OCI-LY7 (cell line): ENCODE measurements at places on chromosomes 12 and 14.

DNA sequence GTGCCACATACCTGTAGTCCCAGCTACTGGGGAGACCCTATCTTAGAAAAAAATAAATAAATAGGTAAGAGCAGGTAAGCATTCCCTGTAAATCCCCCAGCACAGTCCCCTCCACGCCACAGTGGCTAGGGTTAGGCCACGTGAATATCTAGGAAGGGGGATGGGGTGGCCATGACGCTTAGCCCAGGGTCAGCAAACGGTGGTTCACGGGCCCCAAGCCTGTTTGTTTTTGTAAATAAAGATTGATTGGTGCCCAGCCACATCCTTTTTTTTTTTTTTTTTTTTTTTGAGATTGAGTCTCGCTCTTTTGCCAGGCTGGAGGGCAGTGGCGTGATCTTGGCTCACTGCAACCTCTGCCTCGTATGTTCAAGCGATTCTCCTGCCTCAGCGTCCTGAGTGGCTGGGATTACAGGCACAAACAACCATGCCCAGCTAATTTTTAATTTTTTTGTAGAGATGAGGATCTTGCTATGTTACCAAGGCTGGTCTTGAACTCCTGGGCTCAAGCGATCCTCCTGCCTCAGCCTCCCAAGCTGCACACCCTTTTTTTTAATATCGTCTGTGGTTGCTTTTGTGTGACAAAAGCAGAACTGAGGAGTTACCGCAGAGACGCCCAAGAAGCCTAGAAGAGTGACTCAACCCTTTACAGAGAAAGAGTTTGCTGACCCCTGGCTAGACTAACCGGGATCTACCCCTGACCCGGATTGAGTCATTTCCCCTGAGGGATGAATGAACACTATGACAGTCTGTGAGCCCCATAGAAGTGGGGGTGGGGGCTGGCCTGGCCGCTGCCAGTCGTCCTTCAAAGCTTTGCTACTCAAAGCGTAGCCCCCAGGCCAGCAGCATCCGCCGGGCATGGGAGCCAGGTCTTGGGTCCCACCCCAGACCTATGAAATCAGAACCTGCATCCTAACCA, 113.7 kb upstream of the NCOR2 start:
- DNase-seq = peak; percentile 32

- DNase-seq = no peak
These were observed 16.8 kb downstream of the C12orf43 start for GRCh38 chr12:120999191-121000120.

DNA sequence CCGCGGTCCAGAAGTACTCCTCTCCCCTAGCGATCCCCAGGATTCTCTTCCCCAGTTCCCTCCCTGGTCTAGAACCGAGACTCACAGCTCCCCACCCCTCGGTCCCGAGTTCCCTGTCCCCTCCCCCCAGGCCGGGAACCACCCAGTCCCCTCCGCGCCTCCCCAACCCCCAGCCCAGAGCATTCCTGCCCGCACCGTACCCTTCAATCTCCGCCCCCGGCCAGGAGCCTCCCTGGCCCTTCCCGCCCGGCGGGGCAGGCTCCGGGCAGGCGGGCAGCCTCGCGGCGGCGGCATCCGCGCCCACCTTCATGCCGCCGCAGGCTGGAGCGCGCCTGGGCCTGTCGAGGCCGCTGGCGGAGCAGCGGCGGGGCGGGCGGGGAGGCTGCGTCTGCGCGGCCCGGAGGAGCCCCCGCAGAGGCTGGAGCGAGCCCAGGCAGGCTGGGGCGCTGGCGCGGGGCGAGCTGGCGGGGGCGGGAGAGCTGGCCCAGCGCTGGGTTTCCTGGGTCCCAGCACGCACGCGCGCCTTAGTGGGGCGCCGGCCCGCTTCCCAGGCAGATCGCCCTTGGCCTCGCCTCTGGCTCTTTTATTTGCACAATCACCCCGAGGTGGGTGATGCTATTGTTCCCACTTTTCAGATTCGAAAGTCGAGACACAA, 22.2 kb upstream of the GPR132 start:
- DNase-seq = no peak

GRCh38 chr12:91818227-91819131, 327.2 kb downstream of the BTG1 start:
- no peak for DNase-seq

GRCh38 chr12:92987846-92988621, 58.9 kb upstream of the EEA1 start:
- peak; percentile 89 for DNase-seq

DNA sequence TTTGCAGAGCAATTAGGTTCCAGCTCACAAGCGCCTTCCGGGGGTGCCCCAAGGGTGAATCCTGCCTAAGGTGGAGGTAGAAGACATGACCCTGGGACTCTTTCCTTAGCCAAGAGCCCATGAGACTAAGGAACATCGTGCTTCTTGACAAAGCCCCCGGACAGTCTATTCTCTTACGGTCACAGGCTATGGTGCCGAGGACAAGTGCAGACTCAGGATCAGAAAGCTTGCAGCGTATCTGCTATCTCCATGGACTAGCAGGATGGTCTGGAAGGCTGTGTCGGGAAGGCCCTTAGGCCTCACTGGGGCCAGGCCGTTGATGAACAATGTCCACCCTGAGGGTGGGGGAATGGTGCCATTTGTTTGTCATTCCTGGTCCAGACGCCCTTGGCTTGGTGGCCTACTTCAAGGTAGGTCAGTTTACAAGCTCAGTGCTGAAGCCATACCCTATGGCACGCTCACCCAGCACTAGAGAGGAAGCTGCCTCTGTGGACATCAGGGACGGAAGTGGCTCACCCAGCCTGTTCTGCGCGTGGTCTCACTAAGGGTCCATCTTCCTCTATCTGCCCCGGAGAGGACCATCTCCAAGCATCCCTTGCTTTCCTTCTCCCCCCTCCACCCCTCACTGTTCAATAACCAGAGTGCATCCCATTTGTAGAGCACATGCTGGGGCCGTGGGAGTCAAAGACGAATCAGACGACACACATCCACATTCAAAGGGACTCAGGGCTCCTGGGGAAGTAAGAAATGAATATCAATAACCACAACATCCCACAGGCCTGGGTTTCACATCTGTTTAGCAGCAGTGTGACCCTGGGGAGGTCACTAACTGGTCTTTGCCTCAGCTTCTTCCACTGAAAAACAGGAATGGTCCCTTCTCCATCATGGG, 45.0 kb upstream of the IQSEC3 start:
- DNase-seq = no peak

DNA sequence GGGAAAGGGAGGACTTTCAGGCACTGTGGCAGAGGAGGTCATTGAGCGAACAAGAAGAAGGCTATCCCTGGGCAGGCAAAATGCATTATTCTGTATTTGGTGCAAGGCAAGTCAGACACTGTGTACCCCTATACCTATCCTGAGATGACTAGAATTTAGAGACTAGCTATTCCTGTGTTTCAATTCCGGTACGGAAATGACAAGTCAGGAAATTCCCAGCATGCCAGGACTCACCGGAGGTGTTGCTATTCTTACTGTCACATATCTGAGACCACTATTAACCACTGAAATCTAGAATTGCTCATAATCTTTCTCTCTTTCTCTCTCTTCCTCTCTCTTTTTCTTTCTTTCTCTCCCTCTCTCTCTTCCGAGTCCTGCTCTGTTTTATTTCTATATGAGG, 297.1 kb downstream of the PDZRN4 start:
- DNase-seq = no peak

- peak; percentile 1 for DNase-seq
These were observed 371.2 kb downstream of the BCL11B start for GRCh38 chr14:98900798-98901197.

DNA sequence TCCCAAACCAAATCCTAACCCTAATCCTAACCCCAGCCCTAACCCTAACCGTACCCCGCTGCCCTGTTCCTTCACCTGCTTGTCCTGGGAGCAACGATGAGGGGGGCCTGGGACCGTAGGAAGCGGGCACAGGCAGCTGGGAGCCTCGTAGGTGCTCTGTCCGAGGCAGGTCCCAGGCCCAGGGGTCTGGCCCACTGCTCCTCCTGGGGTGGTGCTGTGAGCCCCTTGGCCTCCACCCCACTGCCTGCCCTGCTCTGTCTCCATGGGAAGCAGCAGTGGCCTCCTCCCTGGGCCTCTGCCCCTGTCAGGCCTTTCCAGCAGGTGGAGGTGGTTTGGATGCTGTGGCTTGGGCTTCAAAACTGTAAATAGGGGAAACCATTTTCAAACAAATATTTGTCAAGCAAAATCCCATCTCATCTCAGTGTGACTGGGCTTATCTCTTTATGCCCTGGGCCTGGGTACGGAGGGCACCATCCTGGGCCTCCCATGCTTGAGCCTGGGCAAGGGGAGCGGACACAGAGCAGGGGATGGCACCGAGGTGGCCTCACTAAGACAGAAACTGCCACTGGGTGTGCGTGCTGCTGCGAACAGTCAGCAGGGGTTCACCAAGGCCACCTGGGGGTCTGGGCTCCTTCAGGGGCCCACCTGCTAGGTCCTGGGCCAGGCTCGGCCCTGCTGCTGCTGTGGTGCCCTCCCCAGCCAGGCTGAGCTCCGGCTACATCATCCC, 3.7 kb upstream of the BEGAIN start:
- DNase-seq = no peak

DNA sequence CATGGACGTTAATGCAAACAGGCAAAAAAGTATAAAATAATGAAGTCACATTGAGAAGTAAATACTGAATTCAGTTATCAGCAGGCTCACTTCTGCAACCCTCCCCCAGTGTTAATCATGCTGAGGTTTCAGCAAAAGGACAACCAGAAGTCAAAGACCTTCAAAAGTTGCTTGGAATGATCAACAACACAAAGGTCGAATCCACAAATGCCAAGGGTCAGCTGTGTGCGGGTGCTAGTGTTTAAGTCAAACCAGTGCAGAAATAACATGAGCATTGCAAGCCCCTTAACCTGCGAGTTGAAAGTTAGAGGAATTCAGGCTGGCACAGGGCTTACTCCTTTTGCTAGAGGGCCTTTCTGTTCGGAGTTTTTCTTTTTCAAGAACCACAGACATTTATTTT, 436.7 kb upstream of the SEL1L start:
- DNase-seq = no peak

DNA sequence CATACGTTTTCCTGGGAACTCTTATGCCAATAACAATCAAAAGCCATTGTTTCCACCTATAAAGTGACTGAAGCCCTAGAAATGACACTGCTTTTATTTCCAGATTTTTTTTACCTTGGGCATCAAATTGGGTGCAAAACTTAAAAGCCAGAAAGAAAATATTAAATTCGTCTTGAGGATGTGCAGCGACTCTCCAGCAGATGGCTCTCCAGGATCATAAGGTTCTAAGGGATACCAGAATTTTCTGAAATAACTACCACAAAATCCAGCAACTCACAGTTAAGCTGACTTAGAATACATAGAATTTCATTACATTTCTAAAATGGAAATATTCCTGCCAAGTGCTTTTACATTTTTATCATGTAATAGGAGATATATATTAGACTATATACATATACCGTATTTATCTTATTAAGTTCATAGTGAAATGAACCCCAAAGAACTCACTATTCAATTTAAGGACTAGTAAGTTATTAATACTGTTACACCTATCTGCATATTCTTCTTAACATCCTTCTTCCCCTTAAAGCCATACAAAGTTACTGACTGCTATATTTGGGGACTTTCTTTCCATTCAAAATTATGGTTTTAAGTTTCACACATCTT, 44.0 kb downstream of the ARMH4 start:
- peak; percentile 56 for DNase-seq

GRCh38 chr12:122946690-122947341, 19.4 kb downstream of the ABCB9 start:
- DNase-seq = peak; percentile 29
